Body of pancreas (tissue), 4 donors: ENCODE measurements at places on chromosomes 2 and 18. TPM values are rescaled to one million over a fixed set of nuclear protein-coding genes. Genes with fewer than 3 reads are reported as not detected.

The SIX2 gene
- 5.2 TPM for total RNA-seq

The FAM210A gene
- 6.6 TPM for total RNA-seq

The SNTG2 gene
- total RNA-seq = 11.9 TPM

The MYO5B gene
- total RNA-seq = 17.1 TPM

The FAM110C gene
- total RNA-seq = 20.4 TPM

The APOB gene
- total RNA-seq = 0.66 TPM

The CACNB4 gene
- 1.3 TPM for total RNA-seq

The MC4R gene
- not detected for total RNA-seq

The TUBA3E gene
- total RNA-seq = not detected

The ZNF512 gene
- 63.3 TPM for total RNA-seq

The CCL20 gene
- not detected for total RNA-seq

The DSG3 gene
- not detected for total RNA-seq

The CPS1 gene
- total RNA-seq = 2.9 TPM

The STON1 gene
- total RNA-seq = 24.1 TPM

The NTSR2 gene
- not detected for total RNA-seq

The EPHA4 gene
- 4.0 TPM for total RNA-seq

The DBI gene
- total RNA-seq = 51.4 TPM

The NCKAP1 gene
- total RNA-seq = 19.8 TPM

The CFC1 gene
- 24.7 TPM for total RNA-seq

The GRP gene
- total RNA-seq = 5.2 TPM

The MAP2 gene
- 14.2 TPM for total RNA-seq

The NAGK gene
- 62.0 TPM for total RNA-seq

The DNAJC5G gene
- total RNA-seq = not detected

The ERFE gene
- total RNA-seq = 0.66 TPM

The FKBP1B gene
- total RNA-seq = 12.7 TPM

The SEC11C gene
- total RNA-seq = 77.1 TPM

The SP140 gene
- total RNA-seq = 0.33 TPM

The PRSS56 gene
- not detected for total RNA-seq

The TTR gene
- total RNA-seq = 352 TPM

The KCNE4 gene
- total RNA-seq = 4.6 TPM

The OXER1 gene
- total RNA-seq = 6.9 TPM

The FASTKD2 gene
- total RNA-seq = 15.3 TPM

The CYB5A gene
- total RNA-seq = 264 TPM

The TFCP2L1 gene
- 8.3 TPM for total RNA-seq

The CELF4 gene
- total RNA-seq = 3.3 TPM

The REG3A gene
- 831 TPM for total RNA-seq

The AQP12B gene
- 328 TPM for total RNA-seq

The SANBR gene
- 6.9 TPM for total RNA-seq

The DAW1 gene
- not detected for total RNA-seq

The OST4 gene
- 103 TPM for total RNA-seq

The POTEJ gene
- not detected for total RNA-seq
